T-helper 17 cell (primary cell): ENCODE measurements at places on chromosomes 6 and 20.

DNA sequence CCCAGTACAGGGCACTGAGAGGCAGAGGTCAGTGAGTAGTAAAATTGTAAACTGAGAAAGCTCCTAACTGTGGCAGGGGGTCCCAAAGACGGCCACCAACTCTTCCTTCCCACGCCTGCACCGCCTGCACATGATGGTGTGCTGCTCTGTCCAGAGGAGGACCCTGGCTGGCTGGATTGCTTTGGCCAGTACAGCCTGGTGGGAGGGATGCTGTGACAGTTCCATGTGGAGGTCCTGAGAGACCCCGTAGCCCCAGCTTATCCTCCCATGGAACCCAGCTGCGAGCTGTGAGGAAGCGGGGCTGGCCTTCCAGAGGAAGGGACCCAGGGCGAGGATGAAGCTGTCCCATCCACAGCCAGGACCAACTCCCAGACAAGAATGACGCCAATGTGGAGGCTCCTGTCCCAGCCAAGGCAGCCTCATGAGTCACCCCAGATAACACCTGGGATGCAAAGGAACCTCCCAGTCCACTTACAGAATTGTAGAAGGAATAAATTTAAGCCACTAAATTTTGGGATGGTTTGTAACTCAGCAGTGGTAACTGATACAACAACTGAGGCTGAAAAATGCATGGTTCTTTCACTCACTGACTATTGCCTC, 2.0 kb upstream of the ACSS1 start:
- DNase-seq: no peak

GRCh38 chr20:24732599-24732998, 216.5 kb upstream of the CST7 start:
- DNase-seq: no peak

- DNase-seq: no peak
These were observed 203.2 kb upstream of the MAP3K7 start for GRCh38 chr6:90790058-90790457.

DNA sequence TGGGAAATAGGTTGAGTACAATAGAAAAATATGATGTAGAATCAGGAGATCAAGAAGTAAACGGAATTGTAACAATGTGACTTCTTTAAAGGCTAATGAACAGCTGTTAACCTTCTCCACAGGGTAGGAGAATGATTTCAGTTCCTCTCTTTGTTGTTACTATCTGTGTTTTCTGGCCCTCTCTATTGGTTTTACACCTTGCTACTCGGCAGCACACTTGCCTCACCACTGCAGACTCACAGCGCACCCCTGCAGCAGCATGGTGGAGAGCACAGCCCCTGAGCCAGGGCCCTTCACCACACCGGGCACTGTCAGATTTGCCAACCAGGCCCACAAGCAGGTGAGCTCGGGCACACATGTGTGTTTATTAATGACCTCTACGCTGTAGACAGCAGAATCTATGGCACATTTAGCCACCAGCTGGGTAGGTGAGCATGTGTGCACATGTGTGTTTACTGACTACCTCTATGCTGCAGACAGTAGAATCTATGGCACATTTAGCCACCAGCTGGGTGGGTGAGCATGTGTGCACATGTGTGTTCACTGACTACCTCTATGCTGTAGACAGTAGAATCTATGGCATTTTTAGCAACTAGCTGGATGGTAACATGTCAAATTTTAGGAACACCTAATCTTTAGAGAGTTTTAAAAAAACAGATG, 16.8 kb downstream of the SFT2D1 start:
- DNase-seq: no peak

- no peak for DNase-seq
These were observed 235.2 kb upstream of the PMEPA1 start for GRCh38 chr20:57944988-57945387.

DNA sequence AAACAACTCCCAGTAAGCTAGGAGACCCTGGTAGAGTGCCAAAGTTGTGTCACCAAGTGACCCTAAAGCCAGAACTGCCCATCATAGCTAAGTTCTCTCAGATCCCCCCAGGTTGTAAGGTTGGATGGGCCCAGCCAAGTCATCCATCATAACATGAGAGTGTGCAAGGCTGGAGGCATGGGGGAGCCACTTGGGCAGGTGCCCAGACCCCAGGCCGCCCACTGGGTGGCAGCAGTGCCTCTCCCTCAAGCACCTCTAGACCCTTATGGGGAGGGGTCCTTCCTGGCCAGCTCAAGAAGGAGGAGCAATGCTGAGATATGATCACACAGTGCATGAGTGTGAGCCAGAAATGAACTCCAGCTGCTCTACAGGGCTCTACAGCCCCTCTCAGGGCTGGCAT, 154.5 kb downstream of the MYLK4 start:
- no peak for DNase-seq

DNA sequence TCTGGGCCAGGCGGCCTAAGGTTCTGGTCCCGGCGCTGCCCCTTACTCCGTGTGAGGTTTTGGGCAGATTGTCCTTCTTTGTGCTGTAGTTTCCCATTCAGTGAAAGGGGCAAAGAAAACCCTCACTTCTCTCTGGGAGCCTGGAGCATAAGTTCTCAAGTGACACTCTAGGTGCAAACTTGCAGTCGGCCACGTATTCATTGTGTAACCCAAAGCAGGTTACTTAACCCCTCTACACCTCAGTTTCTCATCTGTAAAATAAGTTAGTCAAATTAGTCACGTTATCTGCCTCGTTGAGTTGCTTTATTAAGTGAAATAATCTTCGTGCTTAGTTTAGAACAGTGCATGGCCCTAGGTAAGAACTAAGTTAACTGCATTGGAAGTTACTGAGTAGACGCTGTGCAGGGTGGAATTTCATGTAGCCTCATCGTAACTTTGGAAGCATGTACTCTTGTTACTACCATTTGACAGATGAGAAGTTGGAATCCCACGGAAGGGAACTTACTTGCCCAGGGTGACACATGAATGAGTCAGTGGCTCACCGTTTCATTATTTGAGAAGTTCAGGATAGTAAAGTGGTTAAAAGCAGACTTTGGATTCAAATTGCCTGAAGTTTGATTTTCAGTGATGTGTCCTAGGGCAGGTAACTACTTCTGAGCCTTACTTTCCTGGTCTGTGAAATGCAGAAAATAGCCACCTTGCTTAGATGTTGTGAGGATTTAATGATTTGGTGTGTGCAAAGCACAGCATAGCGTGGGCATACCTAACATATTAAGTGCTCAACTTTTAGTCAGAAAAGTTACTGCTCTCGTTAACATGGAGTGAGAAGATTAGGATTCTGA, 556 bp upstream of the MROH8 start:
- DNase-seq: no peak

GRCh38 chr6:162173466-162173865, 554.1 kb downstream of the PRKN start:
- no peak for DNase-seq

DNA sequence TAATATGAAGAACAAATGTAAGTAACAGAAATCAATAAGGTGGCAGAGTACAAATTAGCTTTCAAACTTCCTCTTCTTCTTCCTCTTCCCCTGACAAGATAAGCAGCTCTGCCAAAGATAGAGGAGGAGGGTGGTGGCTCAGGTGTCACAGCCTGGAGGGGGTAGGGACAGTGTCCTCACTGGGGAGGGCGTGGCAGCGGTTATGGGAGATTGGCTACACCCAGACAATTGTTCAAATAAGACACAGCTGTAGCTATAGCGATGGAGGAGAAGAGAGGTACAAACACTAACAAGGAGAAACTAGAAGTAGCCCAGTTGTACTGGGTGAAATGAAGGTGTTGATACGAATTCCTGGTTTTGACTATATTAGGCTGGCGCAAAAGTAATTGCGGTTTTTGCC, 198.5 kb downstream of the TBXT start:
- DNase-seq: no peak

GRCh38 chr20:60203451-60203850, 245.2 kb downstream of the CDH26 start:
- DNase-seq: no peak

- DNase-seq: no peak
These were observed 102.2 kb upstream of the SASH1 start for GRCh38 chr6:148240461-148240840.

DNA sequence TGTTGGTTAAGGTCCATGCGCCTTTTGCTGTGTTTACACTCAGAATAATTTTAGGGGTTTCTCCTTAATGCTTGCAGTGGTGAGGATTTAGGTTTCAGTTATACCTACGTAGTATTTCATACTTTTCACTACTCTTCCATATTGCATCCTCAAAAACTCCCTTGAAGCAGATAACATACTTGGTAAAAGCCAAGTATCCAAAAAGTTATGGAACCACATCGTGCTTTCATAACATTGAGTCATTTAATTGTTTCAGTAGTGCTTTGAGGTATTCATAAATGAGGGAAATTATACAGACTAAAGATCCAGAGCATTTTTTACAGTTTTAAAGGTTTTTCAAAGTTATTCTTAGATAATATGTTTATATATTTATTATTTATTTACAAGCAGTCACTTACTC, 4.0 kb upstream of the ATXN1 start:
- DNase-seq: no peak

DNA sequence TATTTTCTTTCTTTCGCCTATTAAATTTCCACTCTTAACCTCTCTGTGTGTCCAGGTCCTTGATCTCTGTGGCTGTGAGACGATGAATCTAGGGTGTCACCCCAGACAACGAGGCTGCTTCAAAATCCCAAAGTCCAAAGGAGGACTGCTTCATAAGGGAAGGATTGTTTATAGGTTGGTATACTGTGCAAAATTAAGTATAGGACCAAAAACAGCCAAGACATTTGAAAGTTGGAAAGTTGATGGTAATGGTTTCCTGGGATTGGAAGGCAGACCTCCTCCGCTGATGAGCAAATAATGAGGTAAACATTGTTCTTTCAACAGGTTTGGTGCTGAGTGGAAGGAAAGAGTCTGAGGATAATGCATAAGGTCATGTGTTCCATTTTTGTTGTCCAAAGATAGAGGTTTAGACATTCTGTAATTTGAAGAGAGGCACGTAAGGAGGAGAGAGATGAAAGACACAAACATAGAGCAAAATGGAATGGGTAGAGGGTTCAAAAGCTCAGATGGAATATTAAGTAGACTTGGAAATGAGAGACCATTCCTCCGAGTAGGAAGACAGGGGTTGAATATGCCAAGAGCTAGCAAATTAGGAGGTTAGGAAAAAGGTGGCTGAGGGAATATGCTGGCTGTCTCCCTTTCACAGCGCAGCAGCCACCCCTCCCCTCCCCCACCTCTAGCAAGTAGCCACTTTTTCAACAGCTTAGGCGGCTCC, 24.8 kb downstream of the ZNF311 start:
- DNase-seq: no peak

- DNase-seq: no peak
These were observed at the start of gene LBP for GRCh38 chr20:38346247-38346651. LBP (plus strand) TSS chr20:38346482; CDS start chr20:38346517, 35 bp downstream.

- DNase-seq: no peak
These were observed 17.9 kb downstream of the PNRC1 start for GRCh38 chr6:89098461-89098860.

DNA sequence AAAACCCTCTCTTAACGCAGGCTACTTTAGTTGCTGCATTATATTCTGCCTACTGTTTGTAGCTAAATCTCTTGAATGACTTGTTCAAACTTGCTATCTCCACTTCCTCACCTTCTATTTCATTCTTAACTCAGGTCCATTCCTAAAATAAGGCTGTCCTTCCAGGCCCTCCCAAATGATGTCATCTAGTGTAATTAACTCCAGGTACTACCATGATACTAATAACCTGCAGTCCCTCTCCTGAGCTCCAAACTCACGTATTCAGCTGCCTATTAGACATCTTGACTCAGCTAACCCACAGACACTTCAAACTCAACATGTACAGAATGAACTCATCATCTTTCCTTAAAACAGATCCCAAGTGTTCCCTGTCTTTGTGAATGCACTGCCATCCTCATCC, 10.5 kb upstream of the TOP1 start:
- no peak for DNase-seq

DNA sequence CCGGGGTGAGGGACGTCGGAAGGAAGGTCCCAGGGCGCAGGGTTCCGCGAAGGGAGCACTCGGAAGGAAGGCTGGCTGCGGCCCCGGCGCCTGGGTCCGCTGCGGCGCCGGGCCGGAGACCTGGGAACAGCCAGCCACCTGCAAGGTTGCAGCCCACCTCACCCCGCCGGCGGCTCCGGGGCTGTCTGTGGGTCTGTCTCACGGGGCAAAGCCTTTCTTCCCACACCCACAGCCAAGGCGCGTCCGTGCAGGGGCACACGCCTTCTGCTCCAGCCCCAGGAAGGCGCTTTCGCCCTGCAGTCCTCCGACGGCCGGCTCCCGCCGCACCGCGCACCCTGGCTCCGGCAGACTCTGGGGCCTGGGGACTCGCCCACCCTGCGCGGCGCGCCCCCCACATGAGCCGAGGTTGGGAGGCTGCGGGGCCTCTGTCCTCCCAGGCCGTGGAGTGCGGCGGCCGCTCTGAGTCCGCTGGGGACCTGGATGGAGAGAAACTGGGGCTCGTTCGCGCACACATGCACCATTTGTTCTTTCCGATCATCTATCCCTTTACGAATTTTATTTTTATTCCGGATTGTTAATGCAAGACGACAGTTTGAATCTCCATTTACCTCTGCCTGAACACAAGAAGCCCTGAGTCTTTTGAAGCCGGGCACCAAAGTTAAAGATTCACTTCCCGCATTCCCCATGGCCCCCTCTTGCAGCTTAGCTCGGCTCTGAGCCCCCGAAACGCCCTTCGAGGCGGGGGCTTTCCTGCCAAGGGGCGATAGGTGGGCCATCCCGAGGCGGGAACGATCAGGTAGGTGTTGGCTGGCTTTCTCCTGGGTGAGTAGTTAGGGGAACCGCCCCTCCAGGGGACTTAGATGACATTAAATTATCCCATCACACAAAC, 4.5 kb upstream of the FOXC1 start:
- no peak for DNase-seq

GRCh38 chr6:92810913-92811312, 608.4 kb downstream of the EPHA7 start:
- DNase-seq: no peak

- DNase-seq: no peak
These were observed 106.6 kb upstream of the LRFN2 start for GRCh38 chr6:40693768-40694167.

GRCh38 chr6:150322466-150322871, 46.3 kb upstream of the IYD start:
- DNase-seq: no peak

GRCh38 chr20:22744341-22745193, 160.2 kb upstream of the FOXA2 start:
- DNase-seq: no peak

GRCh38 chr6:7150381-7151064, 42.8 kb downstream of the RREB1 start:
- DNase-seq: no peak

- no peak for DNase-seq
These were observed 31.8 kb downstream of the KCNK5 start for GRCh38 chr6:39197521-39197920.

DNA sequence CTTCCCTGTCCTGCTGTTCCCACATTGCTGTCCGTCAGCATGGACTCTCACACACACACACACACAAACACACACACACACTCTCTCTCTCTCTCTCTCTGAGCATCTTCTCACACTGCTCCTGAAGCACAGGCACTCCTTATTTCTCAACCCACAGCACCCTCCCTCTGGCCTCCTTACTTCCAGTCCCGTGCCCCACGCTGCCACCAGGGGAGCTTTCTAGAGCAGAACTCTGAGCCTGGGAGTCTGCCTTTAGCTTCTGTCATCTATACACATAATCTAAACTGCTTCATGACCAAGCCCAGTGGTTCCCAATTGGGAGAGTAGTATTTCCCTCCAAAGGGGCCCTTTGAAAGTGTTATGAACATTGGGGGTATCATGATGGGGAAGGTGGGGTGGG, 29.1 kb downstream of the HECA start:
- no peak for DNase-seq

GRCh38 chr6:24831771-24832716, 33.3 kb upstream of the ARMH2 start:
- DNase-seq: no peak
